ENCODE measurements at places on chromosomes 1 and 21. TPM values are rescaled to one million over a fixed set of nuclear protein-coding genes. Genes with fewer than 3 reads are reported as not detected.

The DNALI1 gene
- total RNA-seq: 0.27 TPM

The GBP7 gene
- total RNA-seq: not detected

The ALPL gene
- 0.79 TPM for total RNA-seq

The EEIG2 gene
- total RNA-seq: 2.8 TPM

The SPRR4 gene
- total RNA-seq: not detected

The UBXN10 gene
- total RNA-seq: 0.07 TPM

GRCh38 chr1:56797065-56797685 is 22.0 kb downstream of the FYB2 start:
- DNase-seq: no peak

DNA sequence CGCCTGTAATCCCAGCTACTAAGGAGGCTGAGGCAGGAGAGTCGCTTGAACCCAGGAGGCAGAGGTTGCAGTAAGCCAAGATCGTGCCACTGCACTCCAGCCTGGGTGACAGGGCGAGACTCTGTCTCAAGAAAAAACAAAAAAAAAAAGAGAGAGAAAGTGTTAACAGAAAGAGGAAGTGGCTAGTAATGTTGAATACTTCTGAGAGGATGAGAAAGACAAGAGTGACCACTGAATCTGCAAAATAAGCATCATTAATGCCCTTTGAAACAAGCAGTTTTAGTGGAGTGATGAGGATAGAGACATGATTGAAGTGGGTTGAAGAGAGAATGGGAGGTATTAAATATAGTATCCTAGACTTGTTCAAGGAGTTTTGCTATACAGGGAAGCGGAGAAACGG is 11.7 kb downstream of the MPZ start:
- no peak for DNase-seq

- DNase-seq: no peak
Observed at GRCh38 chr1:46717654-46718053, 1.3 kb downstream of the EFCAB14 start.

GRCh38 chr1:156768610-156769295 is 1.4 kb downstream of the PRCC start:
- no peak for DNase-seq

GRCh38 chr1:161849518-161849917 is 83.4 kb downstream of the ATF6 start:
- DNase-seq: no peak

DNA sequence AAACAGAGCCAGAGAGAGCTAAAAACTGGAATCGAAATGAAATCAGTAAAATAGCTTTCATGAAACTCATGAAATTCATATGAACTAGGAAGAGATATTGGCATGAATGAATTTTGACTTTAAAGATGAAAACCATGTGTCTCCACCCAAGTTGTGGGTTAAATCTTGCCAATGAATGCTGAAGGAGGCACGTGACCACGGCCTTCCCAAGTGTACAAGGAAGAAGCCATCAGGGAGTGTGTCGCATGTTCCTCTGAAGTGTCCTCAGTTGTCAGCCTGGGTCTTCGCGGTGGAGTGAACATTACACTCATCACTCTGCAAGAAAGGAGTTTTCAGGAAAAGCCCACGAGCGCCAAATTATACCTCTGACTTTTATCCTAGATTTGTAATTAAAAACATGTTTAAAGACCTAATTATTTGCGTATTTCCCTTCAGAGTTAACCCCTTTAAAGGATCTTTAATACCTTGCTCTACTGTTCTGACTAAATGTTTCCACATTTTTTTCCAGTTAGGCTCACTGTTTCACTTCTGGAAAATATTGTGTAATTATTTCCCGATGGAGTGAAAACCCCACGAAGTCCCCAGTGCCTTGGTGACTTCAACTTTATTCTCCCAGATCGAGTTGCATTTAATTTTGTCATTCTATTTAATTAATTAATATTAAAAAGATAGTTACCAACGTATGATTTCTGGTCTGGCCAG is 118.3 kb downstream of the DHRS3 start:
- DNase-seq: no peak

DNA sequence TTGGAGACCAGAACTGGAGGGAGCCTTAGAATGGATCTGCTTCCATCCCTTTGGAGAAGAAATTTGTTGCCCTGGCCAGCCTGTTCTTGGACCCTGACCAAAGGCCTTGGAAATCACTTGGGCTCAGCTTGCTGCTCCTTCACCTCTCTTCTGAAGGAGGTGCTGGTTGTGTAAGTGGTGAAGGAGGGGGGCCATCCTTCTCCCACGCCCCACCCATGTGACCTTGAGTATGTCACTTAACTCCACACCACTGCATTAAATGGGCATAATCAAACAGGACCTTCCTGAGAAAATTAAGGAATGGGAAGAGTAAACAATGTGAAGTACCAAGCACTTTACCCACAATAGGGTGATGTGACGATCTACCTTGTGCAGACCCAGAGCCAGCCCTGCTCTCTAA is 68.3 kb upstream of the GJB5 start:
- DNase-seq: no peak

DNA sequence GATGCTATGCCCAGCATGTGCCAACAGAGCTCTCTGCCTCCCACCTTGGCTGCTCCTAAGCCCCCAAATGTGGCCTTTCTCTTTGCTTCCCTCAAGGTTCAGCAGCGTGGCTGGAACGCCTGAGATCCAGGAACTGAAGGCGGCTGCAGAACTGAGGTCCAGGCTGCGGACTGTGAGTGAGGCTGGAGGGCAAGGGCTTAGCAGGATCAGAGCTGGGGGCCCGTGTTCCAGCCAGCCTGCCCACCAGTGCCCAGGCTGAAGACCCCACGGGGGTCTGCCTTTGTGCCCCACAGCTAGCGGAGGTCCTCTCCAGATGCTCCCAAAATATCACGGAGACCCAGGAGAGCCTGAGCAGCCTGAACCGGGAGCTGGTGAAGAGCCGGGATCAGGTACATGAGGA is 14.6 kb downstream of the IKBKE start:
- DNase-seq: no peak

GRCh38 chr1:212225871-212226302 is 59.3 kb upstream of the PPP2R5A start:
- no peak for DNase-seq

DNA sequence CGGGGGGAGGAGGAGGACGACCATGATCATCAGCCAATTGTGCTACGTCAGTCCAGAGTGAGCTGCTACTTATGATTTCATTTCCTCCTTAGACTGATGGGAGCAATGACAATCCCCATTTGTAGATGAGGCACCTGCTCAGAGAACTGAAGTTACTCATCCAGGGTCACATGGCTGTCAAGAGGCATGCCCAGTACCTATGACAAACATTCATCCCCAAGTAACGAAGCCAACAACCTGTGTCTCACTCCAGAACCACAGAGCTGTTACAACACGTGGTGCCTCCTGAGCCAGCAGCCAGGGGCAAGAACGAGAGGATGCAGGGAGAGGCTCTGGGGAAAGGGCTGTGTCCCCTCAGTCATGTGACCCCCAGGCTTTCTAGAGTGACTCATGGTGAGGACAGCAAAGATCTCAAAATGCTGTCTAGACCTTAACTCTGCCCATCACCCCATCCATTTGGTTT is 93.6 kb downstream of the SIM2 start:
- DNase-seq: no peak

GRCh38 chr1:33410091-33410701 is 20.7 kb downstream of the PHC2 start:
- DNase-seq: no peak

- no peak for DNase-seq
Observed at GRCh38 chr1:155531624-155532023, 31.0 kb downstream of the ASH1L start.

Data from Caco-2 (cell line).